ENCODE measurements at places on chromosomes 7 and 10.

- DNase-seq, result no peak
Observed at GRCh38 chr10:10703382-10703781, 314.3 kb upstream of the CELF2 start.

DNA sequence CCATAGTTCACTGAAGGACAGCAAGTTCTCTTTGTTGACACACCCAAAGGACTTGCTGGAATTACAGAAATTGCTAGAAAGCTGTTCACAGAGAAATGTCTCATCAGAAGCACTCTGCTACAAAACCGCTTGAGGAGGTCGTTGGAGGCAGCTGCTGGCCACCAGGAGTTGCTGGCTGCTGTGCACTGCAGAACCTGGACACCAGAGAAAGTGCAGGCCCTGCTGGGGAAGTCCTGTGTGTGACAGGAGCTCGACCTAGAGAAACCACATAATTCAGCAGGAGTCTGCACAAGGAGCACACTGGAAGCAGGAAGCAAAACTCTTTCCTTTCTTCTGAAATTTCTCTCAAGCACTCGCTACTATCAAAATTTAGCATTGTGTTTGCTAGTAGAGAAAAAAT is 461.5 kb upstream of the GHITM start:
- DNase-seq, result no peak

GRCh38 chr7:75572814-75573213 is 80.7 kb downstream of the SPDYE5 start:
- no peak for DNase-seq

- DNase-seq, result no peak
Observed at GRCh38 chr7:129768614-129769399, 157.3 kb downstream of the NRF1 start.

DNA sequence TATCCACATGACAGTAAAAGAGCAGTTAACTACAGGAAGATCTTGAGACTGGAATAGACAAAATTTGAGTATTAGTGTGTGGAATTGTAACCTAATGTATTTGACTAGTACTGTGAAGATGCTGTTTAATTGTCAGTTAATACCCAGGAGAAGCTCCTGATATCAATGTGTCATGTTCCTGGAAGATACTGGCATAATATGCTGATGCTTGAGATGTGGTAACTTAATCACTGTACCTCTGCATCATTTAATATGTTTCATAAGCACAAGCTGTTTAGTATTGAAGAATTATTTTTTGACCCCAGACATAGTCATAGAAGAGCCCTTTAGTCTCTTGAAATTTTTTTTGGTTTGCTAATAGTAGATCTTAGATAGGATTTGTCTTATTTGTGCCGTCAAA is 15.4 kb downstream of the CCSER2 start:
- no peak for DNase-seq

DNA sequence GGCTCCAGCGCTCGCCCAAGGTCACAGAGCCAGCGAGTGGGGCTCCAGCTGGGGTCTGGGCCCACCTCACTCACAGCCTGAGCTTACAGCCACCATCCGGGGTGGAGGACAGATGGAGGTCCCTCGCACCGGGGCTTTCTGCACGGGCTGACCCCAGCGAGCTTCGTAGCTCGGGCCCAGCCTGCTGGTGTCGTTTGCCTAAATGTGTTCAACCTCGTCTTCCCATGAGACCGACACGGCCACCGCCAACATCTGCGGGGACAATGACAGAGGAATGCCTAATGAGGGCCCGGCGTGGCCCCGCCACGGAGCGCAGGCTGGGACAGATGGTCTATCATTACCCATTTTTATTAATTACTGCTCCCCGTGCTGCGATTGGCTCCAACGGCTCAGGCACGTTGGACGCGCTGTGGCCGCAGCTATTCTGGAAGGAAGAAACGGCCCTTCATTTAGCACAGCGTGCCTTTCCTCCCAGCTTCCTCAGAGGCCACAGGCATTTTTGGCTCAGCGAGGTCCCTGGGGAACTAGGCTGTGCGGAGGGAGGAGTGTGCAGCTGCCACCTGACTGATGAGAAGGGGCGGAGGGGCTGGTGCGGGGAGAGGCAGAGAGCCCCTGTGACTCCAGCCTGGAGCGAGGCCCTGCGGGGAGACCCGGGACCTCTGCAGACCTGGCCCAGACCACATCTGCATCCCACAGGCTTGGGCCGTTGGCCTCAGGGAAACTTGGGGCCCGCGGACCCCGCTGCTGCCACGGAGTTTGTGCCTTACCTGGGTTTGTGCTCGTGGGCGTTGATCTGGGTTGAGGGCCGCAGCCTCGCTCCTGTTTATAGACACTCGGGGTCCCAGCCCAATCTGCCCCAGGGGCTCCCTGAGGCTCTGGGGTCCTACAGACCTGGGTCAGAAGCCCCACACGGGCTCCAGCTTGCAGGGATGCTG is 22.9 kb upstream of the ELFN1 start:
- no peak for DNase-seq

- DNase-seq, result no peak
Observed at GRCh38 chr7:158366346-158366745, 221.3 kb downstream of the PTPRN2 start.

DNA sequence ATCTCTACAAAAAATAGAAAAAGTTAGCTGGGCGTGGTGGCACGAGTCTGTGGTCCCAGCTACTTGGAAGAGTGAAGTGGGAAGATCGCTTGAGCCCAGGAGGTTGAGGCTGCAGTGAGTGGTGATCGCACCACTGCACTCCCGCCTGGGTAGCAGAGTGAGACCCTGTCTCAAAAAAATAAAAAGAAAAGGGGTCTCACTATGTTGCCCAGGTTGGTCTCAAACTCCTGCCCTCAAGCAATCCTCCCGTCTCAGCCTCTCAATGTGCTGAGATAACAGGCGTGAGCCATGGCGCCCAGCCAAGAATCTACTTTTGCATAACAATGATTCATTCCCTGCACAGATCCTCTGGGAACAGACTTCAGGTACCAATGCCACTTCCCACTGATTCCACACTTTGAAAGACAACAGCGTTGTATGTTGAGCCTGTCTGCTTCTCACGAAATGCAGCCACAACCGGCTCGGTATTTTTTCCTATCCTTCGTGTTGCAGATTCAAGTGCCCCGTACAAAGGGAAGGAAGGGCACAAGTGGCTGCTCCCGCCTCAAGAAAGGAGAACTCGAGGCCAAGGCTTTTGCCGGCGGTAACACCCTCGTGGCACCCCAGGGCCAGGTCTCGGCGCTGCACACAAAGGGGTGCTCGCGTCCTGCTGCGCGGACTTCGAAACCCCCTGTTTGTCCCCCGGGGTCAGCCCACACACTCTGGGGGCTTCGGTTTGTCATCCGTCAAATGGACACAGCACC is 745 bp downstream of the DAGLB start:
- peak; percentile 23 for DNase-seq

DNA sequence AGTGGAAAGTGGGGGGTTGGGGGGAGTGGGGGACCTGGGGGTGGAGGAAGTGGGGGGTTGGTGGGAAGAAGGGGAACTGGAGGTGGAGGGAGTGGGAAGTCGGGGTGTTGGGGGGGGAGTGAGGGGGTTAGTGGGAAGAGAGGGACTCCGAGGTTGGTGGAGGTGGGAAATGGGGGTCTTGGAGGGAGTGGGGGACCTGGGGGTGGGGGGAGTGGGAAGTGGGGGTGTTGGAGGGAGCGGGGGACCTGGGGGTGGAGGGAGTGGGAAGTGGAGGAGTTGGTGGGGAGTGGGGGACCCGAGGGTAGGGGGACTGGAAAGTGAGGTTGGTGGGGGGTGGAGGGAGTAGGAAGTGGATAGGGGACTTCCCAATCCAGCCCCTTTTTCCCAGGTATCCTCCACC is 906 bp upstream of the MMD2 start:
- DNase-seq, result no peak

- no peak for DNase-seq
Observed at GRCh38 chr10:44322137-44322536, 62.8 kb downstream of the CXCL12 start.

DNA sequence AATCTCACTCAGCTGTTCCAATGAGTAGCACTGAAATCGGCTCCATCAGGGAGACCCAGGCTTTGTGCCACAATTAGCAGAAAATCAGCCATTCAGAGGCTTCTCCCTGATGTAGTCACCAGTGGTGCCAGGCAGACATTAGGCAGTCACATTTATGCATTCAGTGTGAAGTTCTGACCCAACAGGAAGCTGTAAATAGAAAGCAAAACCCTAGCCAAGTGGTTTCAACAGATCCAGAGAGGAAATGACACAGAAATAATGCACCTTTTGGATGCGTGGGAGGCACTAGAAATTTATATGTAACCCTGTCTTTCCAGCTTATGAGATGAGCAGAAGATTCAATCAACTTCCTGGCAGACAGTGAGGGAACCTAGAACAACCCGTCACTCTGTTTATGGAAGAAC is 186.4 kb downstream of the PDE1C start:
- peak; percentile 1 for DNase-seq

GRCh38 chr7:148042935-148043631 is 547.5 kb upstream of the C7orf33 start:
- DNase-seq, result no peak

DNA sequence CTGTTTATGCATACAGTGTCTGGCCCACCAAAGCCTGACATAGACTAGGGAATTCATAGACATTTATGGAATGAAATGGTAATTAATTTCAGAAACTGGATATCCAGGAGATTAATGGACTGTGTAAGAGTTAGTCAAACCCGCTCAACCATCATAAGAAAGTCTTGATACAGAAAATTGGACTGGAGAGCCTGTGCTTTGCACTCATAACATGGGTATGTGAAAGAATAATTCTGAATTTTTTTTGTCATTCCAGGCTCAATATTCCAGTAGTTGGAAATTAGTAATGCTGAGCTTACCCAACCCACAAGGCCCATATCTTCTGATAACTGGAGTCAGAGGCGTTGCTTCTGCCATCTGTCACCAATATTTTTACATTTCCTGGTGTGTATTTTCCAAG is 799.7 kb upstream of the IGFBP3 start:
- DNase-seq, result no peak

- no peak for DNase-seq
Observed at GRCh38 chr10:125231813-125232475, 71.6 kb upstream of the CTBP2 start.
